Activated T-cell treated with anti-CD3 and anti-CD28 coated beads, Interleukin-2, amount 50 U/mL, for 72 hours (primary cell): ENCODE measurements at places on chromosomes 4 and X. TPM values are rescaled to one million over a fixed set of nuclear protein-coding genes. Genes with fewer than 3 reads are reported as not detected.

The CT45A10 gene
- not detected for total RNA-seq

DNA sequence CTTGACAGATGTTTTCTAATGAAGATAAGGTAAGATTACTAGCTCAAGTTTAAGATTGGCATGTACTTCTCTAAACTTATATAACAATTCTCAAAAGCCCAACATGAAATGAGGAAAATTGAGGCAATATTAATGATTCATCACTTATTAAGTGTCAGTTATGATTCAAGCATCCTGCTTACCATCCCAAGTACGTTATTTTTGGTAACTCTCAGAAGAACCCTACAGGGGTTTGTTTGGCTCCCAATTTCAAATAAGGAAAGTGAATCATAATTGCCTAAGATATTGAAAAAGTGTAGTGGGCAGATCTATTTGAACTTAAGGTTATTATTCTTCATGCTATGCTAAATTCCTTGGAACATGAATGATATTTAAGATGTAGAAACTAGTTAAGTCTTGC is 387.9 kb upstream of the TENM3 start:
- H3K36me3 ChIP-seq, result no peaks in the 10 kb centered on the region
- H3K4me3 ChIP-seq, result no peak overlapping the region
- H3K27ac ChIP-seq, result no peak overlapping the region
- H3K4me1 ChIP-seq, result no peaks in the 10 kb centered on the region
- H3K27me3 ChIP-seq, result no peaks in the 10 kb centered on the region
- DNase-seq, result no peak

DNA sequence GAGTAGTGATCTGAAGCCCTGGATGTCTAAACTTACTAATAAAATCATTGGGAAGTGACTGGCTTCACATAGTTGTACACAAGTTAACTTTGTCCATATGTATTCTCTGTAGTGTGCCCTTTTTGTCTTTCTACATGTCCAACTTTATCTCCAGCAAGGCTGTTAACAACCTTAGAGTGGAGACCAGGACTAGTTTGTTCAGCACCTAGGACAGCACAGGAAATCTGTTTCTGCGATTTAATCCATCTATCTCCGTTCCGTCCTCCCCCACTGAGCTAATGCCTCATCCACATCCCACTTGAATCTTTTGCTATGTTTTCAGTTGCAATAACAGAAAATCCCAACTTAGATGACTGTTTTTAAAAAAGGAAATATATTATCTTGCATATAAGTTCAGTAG is 3.4 kb upstream of the ARR3 start:
- peaks cover 20% of the 10 kb centered on the region for H3K27me3 ChIP-seq
- no peaks in the 10 kb centered on the region for H3K4me1 ChIP-seq
- H3K36me3 ChIP-seq, result no peaks in the 10 kb centered on the region
- DNase-seq, result no peak
- H3K27ac ChIP-seq, result no peak overlapping the region
- H3K4me3 ChIP-seq, result no peak overlapping the region

The NCAPG gene
- total RNA-seq, result 79.1 TPM

The MAGEA2 gene
- total RNA-seq, result not detected

- H3K4me3 ChIP-seq, result no peak overlapping the region
- H3K27ac ChIP-seq, result no peak overlapping the region
- no peak for DNase-seq
- H3K4me1 ChIP-seq, result no peaks in the 10 kb centered on the region
- no peaks in the 10 kb centered on the region for H3K36me3 ChIP-seq
- no peaks in the 10 kb centered on the region for H3K27me3 ChIP-seq
These were observed 204.3 kb downstream of the PCDH7 start for GRCh38 chr4:30924495-30924894.

DNA sequence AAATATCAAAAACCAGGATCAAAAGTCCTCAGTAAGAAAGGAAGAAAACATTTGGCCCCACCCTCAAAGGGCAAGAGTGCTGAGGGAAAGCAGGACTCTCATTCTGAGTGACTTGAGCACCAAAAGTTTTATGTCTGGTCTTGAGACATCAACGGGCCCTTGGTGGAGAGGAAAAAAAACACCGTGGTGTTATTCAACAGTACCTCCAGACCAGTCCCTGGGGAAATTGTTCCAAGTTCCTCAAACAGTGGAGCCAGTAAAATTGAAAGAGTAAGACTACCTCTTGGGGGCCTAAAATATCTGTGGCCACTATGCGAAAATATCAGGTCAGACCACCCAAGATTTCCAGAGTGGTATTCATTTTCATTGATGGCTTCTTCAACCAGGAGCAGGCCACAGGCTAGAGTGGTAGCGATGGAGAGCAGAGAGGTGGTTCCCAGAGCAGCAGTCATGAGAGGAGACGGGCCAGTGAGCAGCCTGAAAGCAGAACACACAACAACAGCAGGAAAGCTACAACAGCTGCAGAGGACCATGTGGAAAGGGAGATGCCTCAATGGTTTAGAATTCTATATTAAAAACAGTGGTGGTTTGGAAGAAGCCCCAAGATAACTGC is 63.7 kb upstream of the RPL34 start:
- no peak for DNase-seq
- no peaks in the 10 kb centered on the region for H3K27me3 ChIP-seq
- no peak overlapping the region for H3K4me3 ChIP-seq
- H3K4me1 ChIP-seq, result no peaks in the 10 kb centered on the region

- no peaks in the 10 kb centered on the region for H3K27me3 ChIP-seq
- peaks cover 1% of the 10 kb centered on the region for H3K36me3 ChIP-seq
These were observed 19.0 kb downstream of the SLC2A9 start for GRCh38 chr4:10002278-10002677.

- DNase-seq, result no peak
- H3K4me1 ChIP-seq, result no peaks in the 10 kb centered on the region
These were observed 336.2 kb downstream of the SLC7A11 start for GRCh38 chr4:137905930-137906329.

DNA sequence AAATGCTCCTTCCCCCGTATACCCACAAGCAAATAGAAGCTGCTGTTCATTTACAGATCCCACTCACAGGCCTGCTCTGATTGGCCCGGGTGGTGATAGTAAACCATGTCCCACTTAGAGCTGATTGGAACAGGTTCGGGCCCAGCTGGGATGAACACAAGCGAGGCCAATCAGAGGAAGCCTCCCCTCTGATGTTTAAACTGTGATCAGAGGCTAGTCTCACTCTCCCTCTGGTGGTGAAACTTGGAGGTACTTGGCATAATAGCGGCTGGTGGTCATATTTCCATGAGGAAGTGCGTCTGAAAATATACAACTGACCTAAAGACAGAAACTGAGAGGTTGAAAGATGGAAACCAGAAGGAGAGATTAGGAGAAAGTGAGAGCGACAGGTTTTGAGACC is 51.5 kb upstream of the TRPC3 start:
- H3K4me3 ChIP-seq, result no peak overlapping the region
- DNase-seq, result peak; percentile 19

The VSIG4 gene
- not detected for total RNA-seq

The AMTN gene
- total RNA-seq, result not detected

- peak; percentile 76 for DNase-seq
- peaks cover 4% of the 10 kb centered on the region for H3K36me3 ChIP-seq
- no peaks in the 10 kb centered on the region for H3K27me3 ChIP-seq
- H3K4me3 ChIP-seq, result peak overlapping the region; percentile 88
These were observed 337 bp downstream of the STIM2 start for GRCh38 chr4:26860922-26861433.

- peaks cover 74% of the 10 kb centered on the region for H3K27me3 ChIP-seq
- H3K4me3 ChIP-seq, result peak overlapping the region; percentile 40
- peak; percentile 15 for DNase-seq
- no peak overlapping the region for H3K27ac ChIP-seq
These were observed 1.7 kb downstream of the CLCN4 start for GRCh38 chrX:10158279-10159144.

DNA sequence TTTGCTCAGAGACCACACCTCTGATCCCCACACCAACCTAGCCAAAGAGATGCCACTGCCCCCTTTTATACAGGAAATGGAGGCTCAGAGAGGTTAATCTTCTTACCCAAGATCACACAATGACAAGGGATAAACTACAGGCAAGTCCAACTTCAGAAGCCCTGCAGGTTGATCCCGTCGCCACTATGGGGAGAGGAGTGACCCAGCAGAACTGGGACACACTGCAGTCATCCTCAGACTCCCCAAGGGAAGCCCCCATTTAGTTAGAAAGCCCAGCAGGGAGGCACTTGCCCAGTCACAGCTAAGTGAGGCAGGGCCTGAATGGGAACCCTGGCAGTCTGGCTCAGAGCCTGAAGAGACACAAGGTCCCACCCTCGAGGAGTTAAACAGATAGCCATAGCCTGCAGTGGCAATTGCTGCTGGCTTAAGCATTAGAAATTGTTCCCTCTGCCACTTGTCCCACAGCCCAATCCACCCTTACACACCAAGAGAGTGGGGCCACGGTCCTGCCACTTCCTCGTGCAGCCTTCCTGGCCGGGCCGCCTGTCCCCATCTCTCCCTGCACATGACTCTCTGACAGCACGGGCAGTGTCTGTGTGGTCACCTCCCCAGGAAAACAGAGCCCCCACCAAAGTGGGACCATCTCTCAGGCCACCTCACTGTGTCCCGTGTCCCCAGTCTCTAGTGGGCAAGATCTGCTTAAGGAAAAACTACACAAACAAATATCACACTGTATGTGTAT is 2.7 kb downstream of the JAKMIP1 start:
- peak overlapping the region; percentile 84 for H3K4me3 ChIP-seq
- peaks cover 50% of the 10 kb centered on the region for H3K27me3 ChIP-seq
- no peak for DNase-seq
- peaks cover 6% of the 10 kb centered on the region for H3K36me3 ChIP-seq

- H3K27ac ChIP-seq, result no peak overlapping the region
- no peaks in the 10 kb centered on the region for H3K36me3 ChIP-seq
- no peak for DNase-seq
- no peak overlapping the region for H3K4me3 ChIP-seq
- H3K4me1 ChIP-seq, result no peaks in the 10 kb centered on the region
- H3K27me3 ChIP-seq, result peaks cover 8% of the 10 kb centered on the region
These were observed 24.1 kb downstream of the C4orf50 start for GRCh38 chr4:5993876-5994811.

GRCh38 chrX:10404436-10404835 is 215.9 kb downstream of the MID1 start:
- H3K27ac ChIP-seq, result no peak overlapping the region
- H3K27me3 ChIP-seq, result no peaks in the 10 kb centered on the region
- H3K4me3 ChIP-seq, result no peak overlapping the region
- no peaks in the 10 kb centered on the region for H3K4me1 ChIP-seq
- DNase-seq, result no peak

- peak; percentile 68 for DNase-seq
- H3K4me1 ChIP-seq, result peaks cover 27% of the 10 kb centered on the region
- peak overlapping the region; percentile 62 for H3K27ac ChIP-seq
These were observed 4.2 kb downstream of the PRDM8 start for GRCh38 chr4:80201252-80202151.

The PRSS12 gene
- total RNA-seq, result not detected

GRCh38 chrX:115650916-115651315 is 89.9 kb downstream of the PLS3 start:
- no peaks in the 10 kb centered on the region for H3K4me1 ChIP-seq
- H3K27ac ChIP-seq, result no peak overlapping the region
- DNase-seq, result peak; percentile 2
- no peak overlapping the region for H3K4me3 ChIP-seq

- DNase-seq, result no peak
- no peaks in the 10 kb centered on the region for H3K27me3 ChIP-seq
- no peak overlapping the region for H3K27ac ChIP-seq
- H3K4me1 ChIP-seq, result peaks cover 27% of the 10 kb centered on the region
- H3K4me3 ChIP-seq, result no peak overlapping the region
These were observed 56.5 kb upstream of the PGM2 start for GRCh38 chr4:37770016-37770415.

The IRS4 gene
- total RNA-seq, result not detected

DNA sequence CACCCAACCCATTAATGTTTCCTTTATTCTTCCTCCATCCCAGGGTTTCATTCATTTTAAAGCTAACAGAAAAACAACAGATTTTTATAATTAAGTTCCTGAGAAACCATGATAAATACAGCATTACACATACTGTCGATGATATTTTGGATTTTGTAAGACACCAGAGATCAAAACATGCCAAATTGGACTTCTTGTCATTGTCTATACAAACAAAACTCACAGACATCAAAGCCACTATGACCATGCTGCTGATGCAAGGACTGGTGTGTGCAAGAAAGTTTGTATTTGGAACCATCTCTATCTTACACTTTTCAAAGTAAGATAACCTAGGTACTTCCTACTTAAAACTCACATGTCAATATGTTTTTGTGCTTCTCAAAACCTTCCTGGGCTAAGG is 294.0 kb upstream of the UGT8 start:
- no peak overlapping the region for H3K4me3 ChIP-seq
- peaks cover 6% of the 10 kb centered on the region for H3K27me3 ChIP-seq
- H3K36me3 ChIP-seq, result no peaks in the 10 kb centered on the region
- no peaks in the 10 kb centered on the region for H3K4me1 ChIP-seq
- DNase-seq, result no peak
- no peak overlapping the region for H3K27ac ChIP-seq

The ADH1A gene
- total RNA-seq, result not detected

GRCh38 chr4:2402048-2402842 is 16.2 kb downstream of the ZFYVE28 start:
- DNase-seq, result no peak
- H3K36me3 ChIP-seq, result no peaks in the 10 kb centered on the region
- peak overlapping the region; percentile 70 for H3K4me3 ChIP-seq
- no peak overlapping the region for H3K27ac ChIP-seq
- H3K27me3 ChIP-seq, result no peaks in the 10 kb centered on the region
- H3K4me1 ChIP-seq, result peaks cover 20% of the 10 kb centered on the region

The FAM149A gene
- total RNA-seq, result 2.0 TPM

DNA sequence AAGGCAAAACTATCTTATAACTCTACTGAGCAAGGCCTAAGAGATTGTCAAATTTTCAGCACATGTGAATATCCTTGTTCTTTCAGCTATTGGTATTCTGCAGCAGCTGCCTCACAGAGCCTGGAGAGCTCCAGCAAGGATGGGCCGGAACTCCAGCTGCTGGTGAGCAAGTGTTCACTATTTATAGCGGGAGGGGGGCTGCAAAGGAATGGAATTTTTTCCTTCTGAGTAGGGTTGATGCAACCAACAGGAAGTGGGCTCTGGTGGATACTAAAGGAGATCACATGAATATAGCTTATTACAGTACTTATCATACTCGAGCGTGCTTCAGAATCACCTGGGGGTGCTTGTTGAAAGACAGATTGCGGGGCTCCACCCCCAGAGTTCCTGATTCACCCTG is 20.2 kb upstream of the SETD7 start:
- no peak overlapping the region for H3K4me3 ChIP-seq
- H3K27ac ChIP-seq, result no peak overlapping the region
- no peak for DNase-seq
- H3K27me3 ChIP-seq, result no peaks in the 10 kb centered on the region
- H3K36me3 ChIP-seq, result no peaks in the 10 kb centered on the region

The GPC4 gene
- total RNA-seq, result not detected

GRCh38 chrX:131045726-131046125 is 12.4 kb upstream of the ARHGAP36 start:
- H3K4me1 ChIP-seq, result no peaks in the 10 kb centered on the region
- H3K4me3 ChIP-seq, result no peak overlapping the region
- H3K27me3 ChIP-seq, result peaks cover 73% of the 10 kb centered on the region
- no peak for DNase-seq
- no peak overlapping the region for H3K27ac ChIP-seq
- H3K36me3 ChIP-seq, result no peaks in the 10 kb centered on the region

- H3K27me3 ChIP-seq, result no peaks in the 10 kb centered on the region
- H3K4me1 ChIP-seq, result no peaks in the 10 kb centered on the region
- no peaks in the 10 kb centered on the region for H3K36me3 ChIP-seq
- no peak for DNase-seq
- no peak overlapping the region for H3K4me3 ChIP-seq
These were observed 21.7 kb upstream of the TECRL start for GRCh38 chr4:64430933-64431332.
